ENCODE measurements at places on chromosomes 2 and 18. TPM values are rescaled to one million over a fixed set of nuclear protein-coding genes. Genes with fewer than 3 reads are reported as not detected.

RAB6C gene
- not detected for total RNA-seq

DAPL1 gene
- total RNA-seq, result not detected

DNA sequence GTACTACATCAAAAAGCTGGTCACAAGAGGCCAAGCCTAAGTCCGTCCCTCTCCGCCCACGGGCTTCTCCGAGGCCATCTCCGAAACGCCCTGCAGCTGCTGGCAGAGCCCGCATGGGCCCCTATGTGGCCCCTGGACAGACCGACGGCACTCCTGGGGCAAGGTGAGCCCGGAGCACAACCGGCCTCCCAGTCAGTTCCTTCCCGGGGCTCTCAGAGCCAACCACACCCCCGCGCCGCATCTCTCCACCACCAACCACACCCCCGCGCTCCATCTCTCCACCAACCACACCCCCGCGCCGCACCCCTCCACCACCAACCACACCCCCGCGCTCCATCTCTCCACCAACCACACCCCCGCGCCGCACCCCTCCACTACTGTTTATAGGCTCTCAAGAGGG, 93.5 kb downstream of the ZNF516 start:
- peaks cover 5% of the 10 kb centered on the region for H3K4me1 ChIP-seq
- H3K36me3 ChIP-seq, result no peaks in the 10 kb centered on the region
- no peak overlapping the region for H3K27ac ChIP-seq
- no peaks in the 10 kb centered on the region for H3K27me3 ChIP-seq

DNA sequence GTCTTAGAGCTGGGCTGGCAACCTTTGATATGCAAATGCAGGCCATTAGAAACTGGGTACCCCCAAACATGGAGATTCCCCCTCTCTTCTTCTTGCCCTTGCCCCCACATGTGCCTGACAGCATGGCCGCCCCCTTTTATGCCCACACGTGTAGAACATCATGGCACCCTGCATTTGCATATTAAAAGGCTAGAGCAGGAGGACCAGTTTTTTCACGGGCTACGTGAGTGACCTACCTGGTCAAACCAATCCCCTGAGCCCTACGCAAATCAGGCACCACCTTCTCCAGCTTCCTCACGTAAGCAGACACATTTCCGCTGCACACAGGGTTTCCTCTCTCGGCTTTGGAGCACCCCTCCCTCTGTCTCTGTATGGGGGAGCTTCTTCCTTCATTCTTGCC, 110.9 kb upstream of the COPS8 start:
- H3K27ac ChIP-seq, result no peak overlapping the region
- no peak overlapping the region for H3K4me3 ChIP-seq
- H3K36me3 ChIP-seq, result no peaks in the 10 kb centered on the region
- no peak for DNase-seq
- H3K4me1 ChIP-seq, result peaks cover 15% of the 10 kb centered on the region

DNA sequence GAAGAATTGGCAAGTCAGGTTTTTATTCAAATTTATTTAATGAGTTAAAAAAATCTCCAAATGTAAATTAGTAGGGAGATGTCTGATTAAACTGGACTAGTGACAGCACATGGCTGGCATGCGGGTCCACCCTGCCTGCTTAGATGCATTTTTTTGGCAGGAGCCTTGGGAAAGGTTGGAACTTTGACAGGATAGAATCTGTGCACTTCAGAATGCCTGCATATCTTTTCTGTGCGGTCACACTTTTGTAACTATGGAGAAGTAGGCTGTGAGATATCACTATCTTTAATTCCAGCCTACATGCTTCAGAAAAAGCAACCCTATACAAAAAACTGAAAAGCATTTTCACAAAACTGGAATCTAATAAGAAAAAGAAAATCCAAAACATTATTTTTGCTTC, 317.8 kb downstream of the MBD2 start:
- no peaks in the 10 kb centered on the region for H3K36me3 ChIP-seq
- H3K4me3 ChIP-seq, result no peak overlapping the region
- DNase-seq, result no peak

GRCh38 chr2:100745604-100746003, 74.3 kb upstream of the NPAS2 start:
- no peak overlapping the region for H3K4me3 ChIP-seq
- H3K27me3 ChIP-seq, result no peaks in the 10 kb centered on the region
- H3K4me1 ChIP-seq, result no peaks in the 10 kb centered on the region
- H3K36me3 ChIP-seq, result no peaks in the 10 kb centered on the region
- H3K27ac ChIP-seq, result no peak overlapping the region
- DNase-seq, result no peak

Measured in CD8-positive, alpha-beta memory T cell (primary cell).